ENCODE measurements at places on chromosomes 1 and 21.

DNA sequence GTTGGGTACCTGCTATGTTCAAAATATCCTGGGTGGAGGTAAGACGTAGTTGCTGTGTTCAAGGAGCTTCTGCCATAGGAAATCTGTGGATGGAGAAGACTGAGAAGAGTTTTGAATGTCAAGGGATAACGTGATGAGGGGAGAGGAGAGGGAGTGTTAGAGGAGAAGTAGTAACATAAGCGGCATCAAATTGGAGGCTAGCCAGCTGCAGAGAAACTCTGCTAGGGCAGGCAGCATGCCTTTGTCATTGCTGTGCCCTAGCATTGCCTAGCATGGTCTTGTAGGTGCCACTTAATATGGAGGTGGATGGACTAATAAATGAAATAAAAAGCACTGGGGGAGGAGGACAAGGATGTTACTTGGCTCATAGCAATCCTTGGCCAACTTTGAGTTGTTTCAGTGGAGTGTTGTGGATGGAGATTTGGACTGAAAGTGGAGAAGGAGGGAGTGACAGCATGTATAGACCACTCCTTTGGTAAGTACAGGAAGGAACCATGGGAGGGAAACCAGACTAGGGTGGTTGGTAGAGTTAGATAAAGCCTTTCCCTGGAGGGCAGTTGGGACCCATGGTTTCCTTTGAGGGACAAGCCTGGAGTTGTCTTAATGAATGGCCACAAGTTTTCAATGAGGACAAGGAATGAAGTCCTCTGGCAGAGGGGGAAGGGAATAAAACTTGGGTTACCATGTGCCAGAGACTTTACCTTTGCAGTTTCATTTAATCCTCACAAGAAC is 6.3 kb downstream of the VANGL1 start:
- no peak for DNase-seq

DNA sequence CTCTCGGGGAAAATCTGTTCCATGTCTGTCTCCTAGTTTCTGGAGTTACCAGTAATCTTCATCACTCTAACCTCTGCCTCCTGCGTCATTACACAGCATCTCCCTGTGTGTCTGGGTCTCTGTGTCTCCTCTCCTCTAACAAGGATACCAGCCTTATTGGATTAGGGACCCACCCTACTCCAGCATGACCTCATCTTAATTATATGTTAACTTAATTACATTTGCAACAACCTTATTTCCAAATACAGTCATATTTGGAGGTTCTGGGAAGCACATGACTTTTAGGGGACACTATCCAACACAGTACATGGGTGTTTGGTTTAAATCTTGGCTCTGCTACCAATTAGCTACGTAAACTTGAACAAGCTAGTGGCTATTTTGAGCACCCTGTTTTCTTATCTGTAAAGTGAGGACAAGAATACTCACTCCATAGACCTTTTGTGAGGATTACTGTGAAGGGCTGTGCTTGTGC is 83.9 kb upstream of the SGIP1 start:
- DNase-seq, result peak; percentile 24

DNA sequence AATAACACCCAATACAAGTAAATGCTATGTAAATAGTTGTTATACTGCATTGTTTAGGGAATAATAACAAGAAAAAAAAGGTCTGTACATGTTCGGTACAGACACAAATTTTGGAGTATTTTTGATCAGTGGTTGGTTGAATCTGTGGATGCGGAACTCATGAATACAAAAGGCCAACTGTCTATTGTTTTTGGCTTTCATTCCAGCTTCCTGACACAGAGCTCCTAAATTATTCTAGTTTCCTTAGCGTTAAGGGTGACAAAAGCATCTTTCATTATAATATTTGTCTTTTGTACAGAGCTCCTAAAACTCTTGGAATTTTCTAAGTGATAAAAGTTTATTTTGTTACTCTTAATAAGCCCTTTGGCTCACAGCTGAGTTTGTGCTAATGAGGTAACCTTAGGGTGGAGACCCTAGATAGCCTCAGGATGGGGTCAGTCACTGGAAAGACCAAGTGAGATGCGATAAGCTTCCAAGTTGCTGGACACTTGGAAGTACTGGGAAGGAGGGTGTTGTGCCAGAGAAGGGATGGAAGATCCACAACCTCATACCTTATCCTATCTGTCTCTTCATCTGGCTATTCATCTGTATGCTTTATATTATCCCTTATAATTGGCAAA is 57.4 kb upstream of the PRRC2C start:
- no peak for DNase-seq

DNA sequence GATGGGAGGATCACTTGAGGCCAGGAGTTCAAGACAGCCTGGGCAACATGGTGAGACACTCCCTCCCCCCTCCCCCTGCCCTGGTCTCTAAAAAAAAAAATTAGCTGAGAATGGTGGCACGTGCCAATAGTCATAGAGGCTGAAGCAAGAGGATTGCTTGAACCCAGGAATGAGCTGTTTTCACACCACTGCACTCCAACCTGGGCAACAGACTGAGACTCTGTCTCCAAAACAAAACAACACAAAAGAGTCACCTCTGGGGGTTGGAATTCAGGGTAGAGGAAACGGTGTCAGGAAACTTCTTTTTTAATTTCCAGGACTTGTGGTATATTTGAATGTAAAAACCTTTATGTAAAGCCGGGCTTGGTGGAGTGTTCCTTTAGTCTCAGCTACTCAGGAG is 43.2 kb downstream of the RHOU start:
- no peak for DNase-seq

DNA sequence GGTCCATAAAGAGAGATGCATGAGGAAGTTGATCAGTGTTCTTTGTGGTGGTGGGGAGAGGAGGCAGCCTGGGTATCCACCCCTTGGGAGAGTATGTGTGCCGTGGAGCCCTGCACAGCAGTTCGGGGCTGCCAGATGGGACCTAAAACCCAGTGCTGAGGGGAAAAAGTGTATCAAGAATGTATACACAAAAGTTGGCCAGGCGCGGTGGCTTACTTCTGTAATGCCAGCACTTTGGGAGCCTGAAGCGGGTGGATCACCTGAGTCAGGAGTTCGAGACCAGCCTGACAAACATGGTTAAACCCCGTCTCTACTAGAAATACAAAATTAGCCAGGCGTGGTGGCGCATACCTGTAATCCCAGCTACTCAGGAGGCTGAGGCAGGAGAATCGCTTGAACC is 4.1 kb upstream of the TTC4 start:
- no peak for DNase-seq
